Esophagus muscularis mucosa (tissue), 4 donors: ENCODE measurements at places on chromosomes 4 and X. TPM values are rescaled to one million over a fixed set of nuclear protein-coding genes. Genes with fewer than 3 reads are reported as not detected.
A peak's percentile ranks its signal among the peaks of the same experiment; 100 is the strongest.

DNA sequence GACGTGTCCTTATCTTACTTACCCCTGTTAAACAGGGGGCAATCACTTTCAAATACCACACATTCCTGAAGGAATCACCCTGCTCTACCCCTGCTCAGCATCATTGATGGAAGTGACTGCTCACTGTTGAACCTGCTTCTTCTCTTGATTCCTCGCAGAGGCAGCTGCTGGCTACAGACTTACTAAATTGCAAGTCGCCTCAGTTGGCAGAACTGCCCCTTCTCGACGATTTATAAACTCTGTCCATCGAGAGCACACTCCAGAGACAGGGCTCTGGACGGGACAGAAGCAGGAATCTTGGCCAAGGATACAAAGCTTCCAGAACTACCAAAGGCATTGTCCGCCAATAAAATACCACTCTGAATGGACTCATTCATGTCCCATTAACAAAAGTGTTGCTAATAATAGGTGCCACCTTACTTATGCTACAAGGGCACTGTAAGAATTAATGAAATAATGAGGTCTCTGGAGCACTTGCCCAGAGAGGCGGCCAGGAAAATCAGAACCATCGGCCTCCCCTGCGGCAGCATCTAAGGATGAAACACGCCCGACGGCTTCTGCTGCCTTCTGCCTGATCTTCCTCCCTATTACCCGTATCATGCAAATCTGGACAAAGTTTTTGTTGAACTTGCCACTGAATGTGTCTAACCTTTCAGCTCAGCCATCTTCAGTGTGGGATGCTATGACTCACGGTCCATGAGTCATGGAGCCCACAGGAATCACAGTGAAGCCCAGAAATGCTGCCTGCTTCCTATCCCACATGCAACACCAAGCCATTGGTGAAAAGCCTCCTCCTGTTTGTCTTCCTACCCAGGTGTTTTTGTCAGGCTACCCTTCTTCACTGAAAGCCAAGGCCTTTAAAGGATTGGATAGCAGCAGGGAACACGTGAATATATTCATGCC, 164.9 kb downstream of the MAML3 start:
- no peak overlapping the region for H3K4me3 ChIP-seq
- no peaks in the 10 kb centered on the region for H3K36me3 ChIP-seq
- no peaks in the 10 kb centered on the region for H3K27me3 ChIP-seq
- no peak for DNase-seq

GRCh38 chr4:24211856-24212255, 322.0 kb upstream of the PPARGC1A start:
- no peaks in the 10 kb centered on the region for H3K27me3 ChIP-seq
- H3K4me3 ChIP-seq: no peak overlapping the region
- no peaks in the 10 kb centered on the region for H3K4me1 ChIP-seq
- no peaks in the 10 kb centered on the region for H3K36me3 ChIP-seq

- peak overlapping the region; percentile 84 for H3K27ac ChIP-seq
- H3K27me3 ChIP-seq: no peaks in the 10 kb centered on the region
- H3K4me3 ChIP-seq: peak overlapping the region; percentile 32
These were observed 74.4 kb downstream of the SORBS2 start for GRCh38 chr4:185737489-185738037.

HSFX3 gene
- total RNA-seq: not detected

DNA sequence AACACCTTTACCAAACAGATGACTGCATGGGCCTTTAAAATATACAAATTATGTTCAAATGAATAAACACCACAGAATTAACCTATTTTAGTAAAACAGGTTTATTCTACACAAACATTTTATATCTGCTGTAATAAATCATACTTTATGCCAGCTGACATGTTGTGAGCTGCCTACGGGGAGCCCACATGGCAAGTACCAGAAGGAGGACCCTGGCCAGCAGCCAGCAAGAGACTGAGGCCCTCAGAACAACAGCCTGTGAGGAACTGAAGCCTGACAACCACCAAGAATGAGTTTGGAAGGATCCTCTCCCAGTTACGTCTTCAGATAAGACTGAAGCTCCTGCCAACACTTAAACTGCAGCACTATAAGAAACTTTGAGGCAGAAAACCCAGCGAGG, 377.0 kb downstream of the PDGFC start:
- H3K4me1 ChIP-seq: no peaks in the 10 kb centered on the region
- H3K27ac ChIP-seq: no peak overlapping the region
- H3K27me3 ChIP-seq: no peaks in the 10 kb centered on the region
- no peaks in the 10 kb centered on the region for H3K36me3 ChIP-seq

TXK gene
- 2.1 TPM for total RNA-seq

ARR3 gene
- total RNA-seq: not detected

DNA sequence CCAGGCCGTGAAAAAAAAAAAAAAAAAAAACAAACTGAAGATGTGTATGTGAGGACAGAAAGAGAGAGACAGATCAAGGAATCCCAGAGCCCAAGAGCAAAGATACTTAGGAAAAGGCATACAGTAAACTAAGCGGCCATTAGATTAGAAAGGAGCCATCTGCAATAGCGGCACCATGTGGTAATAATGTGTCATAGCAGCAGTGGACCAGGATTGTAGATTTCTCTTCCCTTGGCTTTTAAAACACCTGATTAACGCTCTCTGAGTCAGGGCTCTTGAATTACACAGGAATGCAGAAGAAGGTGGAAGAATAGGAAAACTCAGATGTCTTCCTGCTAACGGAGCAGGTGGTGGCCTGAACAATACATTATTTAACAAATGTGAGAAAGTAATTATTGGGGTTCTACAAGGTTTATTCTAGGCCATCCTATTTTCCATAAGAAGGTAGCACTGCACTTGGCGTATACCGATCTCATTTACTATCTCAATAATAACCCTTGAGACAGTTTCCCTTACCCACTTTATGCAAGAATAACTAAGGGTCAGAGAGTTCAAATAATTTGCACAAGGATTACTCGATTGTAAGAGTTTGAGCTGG, 182.7 kb downstream of the KCNIP4 start:
- H3K27ac ChIP-seq: no peak overlapping the region
- DNase-seq: no peak
- H3K27me3 ChIP-seq: no peaks in the 10 kb centered on the region

NAP1L3 gene
- 1.9 TPM for total RNA-seq

- no peaks in the 10 kb centered on the region for H3K4me1 ChIP-seq
- DNase-seq: no peak
- no peak overlapping the region for H3K4me3 ChIP-seq
- no peak overlapping the region for H3K27ac ChIP-seq
These were observed 60.9 kb upstream of the TRPC3 start for GRCh38 chr4:122012735-122013134.

- no peaks in the 10 kb centered on the region for H3K36me3 ChIP-seq
- H3K27me3 ChIP-seq: no peaks in the 10 kb centered on the region
- H3K4me3 ChIP-seq: no peak overlapping the region
- no peaks in the 10 kb centered on the region for H3K4me1 ChIP-seq
- no peak overlapping the region for H3K27ac ChIP-seq
These were observed 245.4 kb downstream of the NAF1 start for GRCh38 chr4:162921178-162921785.

GRCh38 chr4:158704274-158704673, 18.9 kb downstream of the PPID start:
- H3K4me1 ChIP-seq: no peaks in the 10 kb centered on the region
- H3K27ac ChIP-seq: no peak overlapping the region
- no peak overlapping the region for H3K4me3 ChIP-seq
- H3K27me3 ChIP-seq: no peaks in the 10 kb centered on the region
- H3K36me3 ChIP-seq: peaks cover 36% of the 10 kb centered on the region
- DNase-seq: no peak

DNA sequence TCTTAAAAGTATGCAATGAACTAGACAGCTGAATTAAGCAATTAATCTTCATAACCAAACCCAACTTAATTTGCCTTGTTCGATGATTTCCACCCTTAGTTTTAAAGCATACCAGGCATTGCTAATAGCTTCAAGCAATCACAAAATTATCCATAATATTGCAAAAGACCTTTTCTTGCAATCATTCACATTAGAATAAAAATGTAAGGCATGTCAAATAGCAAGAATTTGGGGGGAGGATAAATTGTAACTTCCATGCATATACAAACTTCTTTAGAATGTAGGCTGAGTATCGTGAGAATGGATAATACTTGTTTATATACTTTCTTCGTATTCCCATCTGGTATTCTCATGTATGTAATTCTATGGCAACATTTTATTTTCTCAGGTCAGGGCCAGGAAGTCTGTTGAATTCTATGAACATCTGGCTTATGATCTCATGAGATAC, 28.7 kb upstream of the BMP2K start:
- no peak overlapping the region for H3K27ac ChIP-seq
- no peaks in the 10 kb centered on the region for H3K27me3 ChIP-seq
- no peak overlapping the region for H3K4me3 ChIP-seq

- no peaks in the 10 kb centered on the region for H3K36me3 ChIP-seq
- no peak for DNase-seq
- no peak overlapping the region for H3K4me3 ChIP-seq
- no peaks in the 10 kb centered on the region for H3K27me3 ChIP-seq
These were observed 71.6 kb upstream of the SLC4A4 start for GRCh38 chr4:71267244-71267643.

GRCh38 chr4:83546786-83547185, 10.9 kb downstream of the GPAT3 start:
- no peak for DNase-seq
- H3K4me1 ChIP-seq: peaks cover 9% of the 10 kb centered on the region
- H3K4me3 ChIP-seq: no peak overlapping the region
- no peaks in the 10 kb centered on the region for H3K27me3 ChIP-seq
- no peaks in the 10 kb centered on the region for H3K36me3 ChIP-seq

DNA sequence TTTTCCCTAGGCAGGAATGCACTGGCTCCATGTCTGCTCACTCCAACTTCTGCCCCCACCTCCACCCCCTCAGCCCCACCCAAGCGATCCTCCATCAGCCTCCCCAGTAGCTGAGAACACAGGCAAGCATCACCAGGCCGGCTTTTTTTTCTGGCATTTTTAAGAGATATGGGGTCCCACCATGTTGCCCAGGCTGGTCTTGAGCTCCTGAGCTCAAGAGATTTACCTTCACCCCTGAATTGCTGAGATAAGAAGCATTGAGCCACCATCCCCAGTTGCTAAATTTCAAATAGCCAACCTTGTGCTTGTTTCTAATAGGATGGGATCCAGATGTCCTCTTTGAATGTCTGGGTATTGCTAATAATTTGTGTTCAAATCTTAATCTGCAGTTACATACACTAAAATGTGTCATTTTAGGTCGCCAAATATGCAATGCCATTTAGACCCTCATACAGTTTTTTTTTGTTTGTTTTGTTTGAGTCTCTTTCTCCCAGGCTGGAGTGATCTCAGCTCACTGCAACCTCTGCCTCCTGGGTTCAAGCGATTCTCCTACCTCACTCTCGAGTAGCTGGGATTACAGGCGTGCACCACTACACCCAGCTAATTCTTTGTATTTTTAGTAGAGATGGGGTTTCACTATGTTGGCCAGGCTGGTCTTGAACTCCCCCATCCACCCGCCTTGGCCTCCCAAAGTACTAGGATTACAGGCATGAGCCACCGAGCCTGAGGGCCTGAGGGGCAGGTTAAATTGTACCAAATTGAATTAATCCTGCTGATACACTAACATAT, 8.8 kb downstream of the LARP7 start:
- H3K4me3 ChIP-seq: no peak overlapping the region
- peaks cover 16% of the 10 kb centered on the region for H3K4me1 ChIP-seq
- no peak overlapping the region for H3K27ac ChIP-seq
- DNase-seq: no peak
- no peaks in the 10 kb centered on the region for H3K27me3 ChIP-seq
- H3K36me3 ChIP-seq: peaks cover 51% of the 10 kb centered on the region

MAGEA6 gene
- total RNA-seq: not detected

GRCh38 chr4:90996813-90997212, 869.6 kb downstream of the CCSER1 start:
- no peak for DNase-seq
- H3K4me3 ChIP-seq: no peak overlapping the region
- H3K4me1 ChIP-seq: no peaks in the 10 kb centered on the region
- H3K27ac ChIP-seq: no peak overlapping the region

GRCh38 chr4:80586716-80587115, 251.2 kb downstream of the CFAP299 start:
- H3K4me3 ChIP-seq: no peak overlapping the region
- no peaks in the 10 kb centered on the region for H3K36me3 ChIP-seq
- H3K4me1 ChIP-seq: no peaks in the 10 kb centered on the region
- no peaks in the 10 kb centered on the region for H3K27me3 ChIP-seq

DNA sequence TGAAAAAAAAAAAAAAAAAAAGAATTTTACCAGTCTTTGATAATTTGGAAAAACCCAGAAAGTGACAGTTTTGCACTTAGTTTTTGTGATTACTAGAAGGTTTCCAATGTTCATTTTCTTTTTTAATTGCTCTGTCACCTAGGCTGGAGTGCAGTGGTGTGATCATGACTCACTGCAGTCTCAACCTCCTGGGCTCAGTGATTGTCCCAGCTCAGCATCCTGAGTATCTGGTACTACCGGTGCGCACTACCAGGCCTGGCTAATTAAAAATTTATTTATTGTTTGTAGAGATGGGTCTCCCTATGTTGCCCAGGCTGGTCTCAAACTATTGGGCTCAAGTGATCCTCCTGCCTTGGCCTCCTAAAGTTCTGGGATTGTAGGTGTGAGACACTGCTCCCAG, 3.3 kb downstream of the NUDT9 start:
- peaks cover 20% of the 10 kb centered on the region for H3K4me1 ChIP-seq
- H3K27me3 ChIP-seq: no peaks in the 10 kb centered on the region
- no peaks in the 10 kb centered on the region for H3K36me3 ChIP-seq
- no peak overlapping the region for H3K27ac ChIP-seq
- no peak overlapping the region for H3K4me3 ChIP-seq
- DNase-seq: no peak

DNA sequence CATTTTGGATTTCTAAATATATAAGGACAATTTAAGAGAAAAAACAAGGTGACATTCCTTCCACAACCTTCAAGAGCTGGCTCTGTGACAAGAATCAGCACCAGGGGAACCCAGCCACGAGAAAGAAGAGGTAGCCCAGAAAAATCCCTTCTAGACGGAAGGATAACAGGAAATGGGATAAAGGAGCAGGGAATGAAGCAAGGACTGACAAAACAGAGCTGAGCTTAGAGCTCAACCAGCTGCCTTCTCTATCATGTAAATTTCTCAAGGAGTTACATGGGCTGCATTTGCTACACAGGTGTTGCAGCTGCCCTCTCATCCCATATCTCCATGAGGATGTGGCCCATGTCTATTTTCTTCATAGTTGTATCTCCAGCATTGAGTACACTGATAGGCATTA, 154.2 kb upstream of the PRDX4 start:
- no peak overlapping the region for H3K4me3 ChIP-seq
- H3K27ac ChIP-seq: no peak overlapping the region
- DNase-seq: no peak
- H3K4me1 ChIP-seq: no peaks in the 10 kb centered on the region
- no peaks in the 10 kb centered on the region for H3K27me3 ChIP-seq

MAGEA8 gene
- total RNA-seq: not detected

DNA sequence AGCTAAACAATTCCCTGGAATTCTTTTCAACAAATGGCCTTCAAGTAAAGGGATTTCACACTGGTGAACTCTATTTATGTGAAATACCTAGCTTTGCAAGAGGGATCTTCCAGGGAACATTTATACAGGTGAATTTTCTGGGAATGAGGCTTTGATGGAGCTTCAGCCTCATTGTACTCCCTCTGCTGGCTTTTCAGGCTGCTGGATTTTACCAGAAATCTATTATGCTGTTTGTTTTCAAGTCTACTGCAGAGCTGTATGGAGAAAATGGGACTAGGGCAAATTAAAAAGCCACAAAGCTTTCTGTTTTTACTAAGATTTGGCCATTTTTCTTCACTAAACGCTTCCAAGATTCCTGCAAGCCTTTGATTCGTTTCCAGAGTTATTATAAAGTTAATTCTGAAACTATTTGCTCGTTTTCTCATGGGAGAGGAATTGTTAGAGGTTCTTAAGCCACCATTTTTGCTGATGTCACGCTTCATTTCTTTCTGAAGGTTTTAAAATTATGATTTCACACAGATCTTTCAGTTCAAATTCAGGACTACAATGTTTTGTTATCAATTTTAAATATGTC, 31.6 kb downstream of the KDM6A start:
- no peaks in the 10 kb centered on the region for H3K36me3 ChIP-seq
- no peak overlapping the region for H3K27ac ChIP-seq
- DNase-seq: no peak
- peaks cover 55% of the 10 kb centered on the region for H3K4me1 ChIP-seq
- H3K4me3 ChIP-seq: no peak overlapping the region
